ENCODE measurements at places on chromosomes 6 and 20.

DNA sequence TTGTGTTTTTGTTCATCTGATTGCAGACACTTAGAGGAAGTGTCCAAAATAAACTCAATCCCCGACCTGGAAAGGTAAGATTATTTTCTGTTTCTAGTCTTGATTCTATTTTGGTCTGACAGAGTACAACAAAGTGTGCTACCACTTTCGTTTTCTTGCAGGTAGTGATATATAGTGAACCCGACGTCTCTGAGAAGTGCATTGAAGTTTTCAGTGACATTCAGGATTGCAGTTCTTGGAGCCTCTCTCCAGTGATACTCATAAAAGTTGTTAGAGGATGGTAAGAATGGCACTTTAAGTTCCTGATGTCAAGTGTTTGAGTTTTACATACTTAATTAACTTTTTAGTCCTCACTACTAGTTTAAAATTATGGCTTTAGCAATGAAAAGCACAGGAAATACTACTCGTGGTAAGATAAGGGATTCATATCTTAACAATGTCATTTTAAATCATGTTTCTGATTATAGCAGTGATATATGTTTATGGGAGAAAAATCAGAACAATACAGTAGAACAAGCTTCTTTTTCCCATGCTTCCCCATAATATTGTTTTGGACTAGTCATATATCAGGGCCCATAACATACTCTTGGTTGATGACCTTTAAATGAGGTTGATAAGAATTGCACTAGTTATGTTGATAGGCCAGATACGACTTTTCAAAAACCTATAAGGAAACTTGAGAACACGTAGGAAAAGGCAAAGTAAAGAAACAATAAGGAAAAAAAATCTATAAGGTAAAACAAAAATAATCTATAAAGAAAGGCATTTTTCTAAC is 104.0 kb downstream of the RTN4IP1 start:
- DNase-seq: no peak

DNA sequence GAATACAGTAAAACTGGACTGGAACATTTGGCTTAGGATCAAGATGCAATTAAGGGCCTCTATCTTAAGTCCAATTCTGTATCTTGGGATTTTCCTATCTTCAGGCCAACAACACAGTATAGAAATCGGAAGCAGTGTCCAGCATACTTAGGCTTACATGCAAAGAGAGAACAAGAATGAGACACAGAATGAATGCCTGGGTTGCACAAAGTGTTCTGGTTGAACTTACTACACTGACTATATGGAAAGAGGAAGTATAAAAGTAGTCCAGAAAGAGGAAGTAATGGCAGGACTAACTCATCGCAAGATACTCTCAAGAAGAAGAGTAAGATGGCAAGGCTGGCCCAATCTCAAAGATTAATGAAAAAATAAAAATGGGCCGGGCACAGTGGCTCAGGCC is 87.6 kb downstream of the BTBD9 start:
- DNase-seq: no peak

DNA sequence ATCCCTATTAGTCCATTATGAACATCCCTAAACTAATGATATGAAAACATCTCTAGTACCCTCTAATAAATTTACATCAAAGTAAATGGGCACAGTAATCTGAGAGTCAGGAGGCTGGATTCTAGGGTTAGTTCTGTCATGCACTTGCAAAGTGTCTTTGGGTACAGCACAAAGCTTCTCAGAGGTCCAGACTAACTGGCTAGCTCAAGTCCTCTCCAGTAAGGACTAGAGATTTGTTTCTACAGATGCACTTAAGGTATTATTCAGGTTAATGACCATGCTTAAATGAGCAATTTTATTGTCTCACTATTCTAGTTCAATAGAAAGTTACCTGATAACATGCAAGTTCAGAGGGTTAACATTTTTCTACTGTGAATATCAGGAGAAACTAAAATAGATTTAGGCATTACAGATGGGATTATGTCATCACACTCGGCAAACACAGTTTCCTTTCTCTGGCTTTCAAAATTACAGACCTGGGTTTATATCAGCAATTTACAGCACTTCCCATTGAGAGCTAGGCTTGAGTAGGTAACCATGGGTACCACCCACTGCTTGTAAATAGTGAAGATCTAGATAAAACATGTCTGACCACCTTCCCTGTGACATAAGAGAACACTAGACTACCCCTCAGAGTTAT is 402.9 kb upstream of the RUNX2 start:
- DNase-seq: no peak

GRCh38 chr6:169943241-169944060 is 192.0 kb downstream of the ERMARD start:
- no peak for DNase-seq

GRCh38 chr20:17579369-17580039 is 9.6 kb downstream of the DSTN start:
- no peak for DNase-seq
